ENCODE measurements at places on chromosomes 2 and 18.

DNA sequence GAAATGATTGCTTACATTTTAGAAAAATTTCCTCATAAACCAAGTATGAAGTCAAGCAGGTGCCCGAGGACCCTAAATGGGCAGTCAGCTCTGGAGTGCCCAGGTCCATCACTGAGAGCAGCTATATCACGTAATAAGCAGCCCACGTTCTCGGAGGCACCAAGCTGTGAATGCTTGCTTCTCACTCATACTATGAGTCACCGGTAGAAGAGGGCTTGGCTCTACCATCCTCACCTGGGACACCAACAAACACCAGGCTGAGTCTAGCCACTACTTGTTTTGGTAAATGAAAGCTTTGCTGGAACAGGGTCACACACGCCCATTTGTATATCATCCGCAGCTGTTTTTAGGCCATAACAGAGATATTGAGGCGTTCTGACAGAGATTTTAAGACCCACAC, 207.5 kb downstream of the SEPTIN10 start:
- no peak for DNase-seq

- no peak for DNase-seq
These were observed 248.6 kb upstream of the SIX2 start for GRCh38 chr2:45257820-45258219.

- no peak for DNase-seq
These were observed 1127.1 kb upstream of the DDX18 start for GRCh38 chr2:116687371-116687770.

DNA sequence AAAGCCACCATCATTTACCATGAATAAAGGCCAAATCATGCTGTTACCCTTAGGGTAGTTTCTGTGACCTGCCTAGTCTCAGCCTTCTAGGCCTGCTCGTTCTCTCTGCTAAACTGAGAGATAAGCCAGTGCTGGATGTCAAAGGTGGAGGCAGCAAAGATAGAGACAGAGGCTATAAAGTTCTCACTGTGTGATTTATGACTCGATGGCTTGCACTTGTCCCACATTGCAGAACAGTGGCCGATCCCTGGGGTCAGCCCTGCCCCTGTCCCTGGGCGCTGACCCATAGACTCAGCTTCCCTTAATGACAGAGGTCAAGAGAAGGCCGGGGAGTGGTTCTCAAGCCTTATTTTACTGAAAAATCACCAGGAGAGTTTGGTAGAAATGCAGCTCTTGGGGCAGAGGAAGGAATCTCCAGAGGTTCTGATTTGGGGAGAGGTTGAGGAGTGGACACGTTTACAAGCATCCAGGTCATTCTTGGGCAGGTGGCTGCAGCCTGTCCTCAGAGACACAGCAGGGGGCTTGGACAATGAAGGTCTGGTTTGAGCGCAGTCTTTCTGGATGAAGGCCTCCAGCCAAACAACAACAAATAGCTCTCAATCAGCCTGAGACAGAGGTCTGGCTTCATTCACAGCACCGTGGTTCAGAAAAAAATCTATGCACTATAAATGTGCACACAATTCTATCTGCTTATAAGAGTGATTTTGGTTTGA, 143.5 kb downstream of the ACKR3 start:
- no peak for DNase-seq

DNA sequence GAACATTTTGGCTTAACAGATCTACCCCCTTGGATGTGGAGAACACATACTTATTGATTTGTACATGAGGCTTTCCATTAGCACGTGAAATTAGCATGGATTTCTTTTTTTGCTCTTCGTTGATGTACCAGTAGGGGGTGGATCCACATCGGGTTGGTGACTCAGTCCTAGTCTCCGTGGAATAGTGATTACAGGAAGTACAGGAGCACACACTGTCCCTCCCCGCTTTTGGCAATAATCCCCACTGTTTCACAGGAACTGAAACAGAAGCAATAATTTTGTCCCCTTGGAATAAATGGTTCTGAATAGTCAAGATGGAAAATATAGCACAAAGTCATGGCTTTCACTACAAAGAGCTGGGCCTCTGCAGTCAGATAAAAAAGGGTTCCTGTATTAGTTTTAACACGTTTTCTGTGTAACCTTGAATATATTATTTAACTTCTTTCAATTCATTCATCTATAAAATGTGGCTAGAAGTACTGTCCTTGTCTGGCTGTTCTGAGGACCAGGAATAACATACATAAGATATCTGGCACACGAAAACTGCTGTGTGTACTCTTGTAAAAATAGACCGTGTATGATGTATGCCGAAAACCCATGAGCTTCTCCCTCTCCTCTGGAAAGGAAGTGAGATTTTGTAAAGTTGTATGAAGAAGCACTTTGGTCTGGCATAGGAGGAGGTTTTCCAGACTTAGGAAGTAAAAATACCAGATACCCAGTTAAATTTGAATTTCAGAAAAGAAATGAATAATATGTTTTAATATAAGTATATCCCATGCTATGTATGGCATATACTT, 229.2 kb downstream of the GALR1 start:
- no peak for DNase-seq

DNA sequence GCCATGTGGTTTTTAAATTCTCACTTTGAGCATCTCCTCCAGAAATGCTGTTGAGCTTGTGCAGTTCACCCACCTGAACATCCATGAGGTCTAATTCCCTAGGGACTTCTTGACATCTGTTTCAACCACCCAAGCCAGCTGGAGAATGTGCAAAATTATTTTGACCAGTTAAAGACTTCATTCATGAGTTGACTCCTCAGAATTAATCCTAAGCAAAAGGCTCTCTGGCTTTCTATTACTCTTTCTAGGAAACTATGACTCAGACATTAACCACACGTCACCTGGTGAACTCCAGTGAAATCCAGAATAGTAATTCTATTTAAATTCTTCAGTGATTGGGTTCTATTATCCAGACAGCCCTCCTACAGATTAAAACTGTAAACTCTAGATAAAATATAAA, 247.5 kb downstream of the NBAS start:
- DNase-seq: peak; percentile 4

- no peak for DNase-seq
These were observed 73.2 kb downstream of the BOLA3 start for GRCh38 chr2:74074487-74074886.

DNA sequence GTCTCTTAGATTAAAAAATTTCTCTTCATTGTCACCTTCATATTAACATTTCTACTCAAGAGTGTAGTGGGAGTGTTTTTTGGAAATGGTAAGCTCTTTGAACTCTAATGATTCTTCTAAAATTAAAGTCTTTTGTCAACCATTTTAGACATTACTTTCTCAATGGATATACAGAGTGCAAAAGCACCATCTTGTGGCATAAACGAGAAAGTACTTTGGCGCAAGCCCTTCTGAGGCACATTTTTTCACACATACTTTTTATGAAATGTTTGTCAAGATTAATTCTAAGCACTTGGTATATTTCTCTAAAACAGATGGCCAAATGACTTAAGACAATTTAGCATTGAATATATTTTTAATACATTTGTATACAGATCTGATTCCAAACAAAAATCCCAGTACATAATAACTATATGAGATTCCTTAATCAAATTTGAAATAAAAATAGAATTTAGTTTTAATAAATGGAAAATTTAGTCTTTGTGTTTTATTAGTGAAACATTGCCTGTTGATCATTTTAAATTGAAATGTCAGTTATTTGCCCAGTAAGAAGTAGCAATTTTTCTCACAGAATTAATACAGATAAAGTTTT, 63.3 kb upstream of the GALNT5 start:
- DNase-seq: peak; percentile 42

DNA sequence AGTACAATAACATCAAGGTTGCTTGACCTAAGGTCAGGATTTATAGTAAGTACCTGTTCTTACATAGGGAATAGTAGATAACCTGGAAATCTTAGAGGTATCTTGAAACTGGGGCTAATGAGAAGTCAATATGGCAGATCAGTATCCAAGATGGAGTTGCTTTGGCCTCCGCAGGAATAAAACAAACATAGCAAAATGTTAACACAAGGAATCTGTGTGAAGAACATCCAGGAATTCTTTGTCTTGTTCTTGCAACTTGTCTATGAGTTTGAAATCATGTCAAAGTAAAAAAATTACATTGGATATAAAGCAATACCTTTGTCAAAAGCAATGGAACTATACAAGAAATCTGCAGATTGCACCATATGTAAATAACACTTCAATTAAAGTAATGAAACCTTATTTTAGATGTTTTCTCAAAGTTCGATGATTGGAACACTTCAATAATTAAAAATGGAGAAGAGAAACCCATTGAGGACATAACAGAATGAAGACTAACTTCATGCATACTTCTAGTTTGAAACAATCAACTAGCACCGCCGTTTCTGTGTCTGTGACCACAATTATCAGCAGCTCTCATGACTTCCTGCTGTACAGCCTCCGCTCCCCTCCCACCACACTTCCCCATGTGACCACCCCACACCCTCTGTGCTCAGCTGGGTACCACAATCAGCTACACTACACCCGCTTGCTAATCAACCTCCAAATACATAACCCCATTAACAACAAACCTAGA, 27.6 kb downstream of the C2orf76 start:
- DNase-seq: peak; percentile 68

DNA sequence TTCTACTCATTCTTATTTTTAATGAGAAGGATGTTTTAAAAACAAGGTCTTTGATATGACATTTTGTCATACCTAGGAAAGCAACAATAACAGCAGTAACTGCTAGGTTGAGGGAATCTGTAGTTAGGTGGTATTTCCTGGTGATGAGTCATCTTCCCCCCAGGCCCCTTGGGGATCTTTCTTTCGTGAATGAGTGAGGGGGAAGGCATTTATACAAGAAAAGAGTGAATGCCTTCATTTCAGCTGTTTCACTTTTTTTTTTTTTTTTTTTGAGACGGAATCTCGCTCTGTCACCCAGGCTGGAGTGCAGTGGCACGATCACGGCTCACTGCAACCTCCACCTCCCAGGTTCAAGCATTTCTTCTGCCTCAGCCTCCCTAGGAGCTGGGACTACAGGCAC, 108.6 kb downstream of the MAP4K4 start:
- DNase-seq: peak; percentile 72

GRCh38 chr2:159053161-159054031, 85.0 kb downstream of the TANC1 start:
- DNase-seq: no peak

GRCh38 chr2:630451-631320, 46.5 kb downstream of the TMEM18 start:
- no peak for DNase-seq

GRCh38 chr2:34912084-34912483, 1313.0 kb upstream of the FAM98A start:
- no peak for DNase-seq

GRCh38 chr2:32904751-32905150, 42.0 kb upstream of the LTBP1 start:
- DNase-seq: no peak

- DNase-seq: no peak
These were observed 762.3 kb downstream of the BCL11A start for GRCh38 chr2:59791004-59791618.

DNA sequence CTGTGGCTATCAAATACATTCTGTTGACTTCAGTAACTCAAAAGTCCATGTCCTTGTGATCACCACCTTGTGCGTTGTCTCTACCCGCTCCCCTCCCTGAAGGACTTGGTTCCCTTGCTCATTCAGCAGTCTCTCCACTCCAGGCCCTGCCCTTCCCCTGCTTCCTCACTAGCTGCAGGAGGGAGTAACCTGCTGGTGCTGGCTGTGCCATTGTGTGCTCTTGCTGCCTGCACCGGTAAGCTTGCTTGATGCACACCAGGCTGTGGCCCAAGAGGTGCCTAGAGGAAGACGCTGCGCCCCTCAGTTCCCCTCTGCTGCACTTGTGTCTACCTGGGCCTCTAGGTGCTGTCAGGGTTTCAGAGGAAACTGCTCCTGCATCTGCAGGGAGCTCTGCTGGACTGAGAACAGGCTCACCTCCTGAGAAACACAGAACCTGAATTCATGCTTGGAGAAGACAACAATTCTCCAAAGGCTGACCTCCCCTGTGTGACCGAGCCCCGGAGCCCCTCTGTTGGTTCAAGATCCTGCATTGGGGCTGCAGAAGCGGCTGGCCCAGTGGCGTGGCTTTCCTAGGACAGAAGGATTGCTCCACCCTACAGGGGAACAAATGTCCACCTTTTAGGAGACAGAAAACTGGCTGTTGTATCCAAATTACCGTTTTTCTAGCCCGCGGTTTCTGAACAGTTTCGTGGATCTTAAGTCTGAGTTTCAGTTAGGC, 33.6 kb downstream of the PTPRM start:
- no peak for DNase-seq

DNA sequence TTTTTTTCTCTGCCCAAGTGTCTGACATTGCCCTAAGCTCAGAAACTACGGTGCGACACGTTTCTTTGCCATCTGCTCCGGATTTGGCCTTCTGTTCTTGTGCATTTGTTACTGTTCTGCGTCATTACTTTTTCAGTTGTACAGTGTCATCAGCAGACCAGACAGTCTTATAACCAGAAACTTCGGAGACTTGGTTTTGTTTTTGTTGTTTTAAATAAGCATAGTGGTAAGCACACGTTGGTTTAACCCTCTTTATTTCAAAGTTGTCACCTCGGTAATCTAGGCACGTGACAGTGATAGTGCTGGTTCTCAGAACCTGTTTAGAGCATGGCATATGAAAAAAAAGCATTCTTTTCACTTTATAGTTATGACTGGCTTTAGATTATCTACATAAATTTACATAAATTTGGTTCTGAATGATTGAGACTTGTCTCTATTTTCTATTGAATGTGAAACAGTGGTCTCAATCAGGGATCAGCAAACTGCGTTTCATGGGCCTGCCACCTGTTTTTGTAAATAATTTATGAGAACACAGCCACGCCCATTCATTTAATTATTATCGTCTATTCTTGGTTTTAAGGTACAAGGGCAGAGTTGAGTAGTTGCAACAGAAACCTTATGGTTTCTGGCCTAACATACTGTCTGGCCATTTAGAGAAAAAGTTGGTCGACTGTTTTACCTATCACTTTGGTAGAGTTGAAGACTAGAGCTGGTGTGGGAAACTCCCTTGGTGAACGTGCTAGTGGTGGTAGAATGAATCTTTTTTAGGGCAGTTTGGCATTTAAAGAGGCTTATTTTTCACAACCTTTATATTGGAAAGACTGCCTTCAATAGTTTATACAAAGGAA, 106.5 kb downstream of the ZNF532 start:
- DNase-seq: no peak

GRCh38 chr2:162732946-162733698, 105.4 kb downstream of the KCNH7 start:
- no peak for DNase-seq

DNA sequence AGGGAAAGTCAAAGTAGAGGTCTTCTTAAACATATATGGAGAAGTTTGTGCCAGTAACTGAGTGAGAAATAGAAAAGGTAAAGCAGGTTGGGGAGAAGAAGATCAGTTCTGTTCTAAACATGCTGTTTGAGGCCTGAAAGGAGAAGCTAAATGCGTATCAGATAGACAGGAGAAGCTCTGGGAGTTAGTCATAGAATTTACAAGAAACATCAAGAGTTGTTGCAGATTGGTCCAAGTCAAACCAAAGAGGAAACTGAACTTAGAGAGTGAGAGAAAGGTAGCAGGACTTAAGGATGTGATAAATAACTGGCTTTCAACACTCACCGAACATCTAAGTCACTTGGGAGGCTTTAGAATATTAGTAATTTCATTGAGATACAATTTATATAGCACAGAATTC, 29.2 kb upstream of the CERS6 start:
- no peak for DNase-seq

Measured in activated CD8-positive, alpha-beta T cell treated with anti-CD3 and anti-CD28 coated beads for 36 hours (primary cell).